ENCODE measurements at places on chromosomes 2 and 18.

DNA sequence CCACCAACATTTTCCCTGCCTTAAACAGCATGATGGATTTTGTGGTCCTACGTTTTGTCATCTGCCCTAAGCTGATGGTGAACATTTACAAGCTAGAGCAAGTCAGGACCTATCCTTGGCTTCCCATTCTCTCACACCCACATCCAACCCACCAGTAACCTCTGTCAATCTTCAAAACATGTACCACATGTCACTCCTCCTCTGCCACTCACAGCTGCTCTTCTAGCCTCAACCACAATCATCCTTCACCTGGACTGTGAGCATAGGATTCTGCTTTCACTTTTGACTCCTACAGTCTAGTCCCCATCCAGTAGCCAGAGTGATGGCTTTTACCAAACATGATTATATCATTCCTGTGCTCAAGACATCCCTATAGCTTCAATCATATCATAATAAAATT is 279.8 kb upstream of the DLGAP1 start:
- DNase-seq = no peak

- DNase-seq = no peak
These were observed 13.9 kb upstream of the PAIP2B start for GRCh38 chr2:71240794-71241193.

GRCh38 chr2:10668402-10669012 is 21.3 kb downstream of the NOL10 start:
- no peak for DNase-seq

DNA sequence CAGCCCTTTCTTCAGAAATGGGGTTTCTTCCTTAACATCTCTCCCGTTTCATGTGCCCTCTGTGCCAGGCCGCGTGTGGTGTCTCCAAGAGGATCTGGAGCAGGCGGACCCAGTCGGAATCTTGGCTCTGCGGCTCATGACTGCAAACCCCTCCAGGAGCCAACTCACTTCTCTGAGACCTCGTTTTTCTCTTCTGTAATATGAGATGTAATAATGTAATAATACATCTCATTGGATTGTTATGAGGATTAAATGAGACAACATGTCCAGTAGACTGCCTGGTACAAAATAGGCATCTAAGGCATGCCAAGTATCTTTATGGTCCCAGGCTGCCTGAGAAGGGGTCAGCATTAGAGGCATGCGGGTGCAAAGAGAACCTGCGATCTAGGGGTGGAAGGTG is 221.3 kb upstream of the REV1 start:
- DNase-seq = no peak

DNA sequence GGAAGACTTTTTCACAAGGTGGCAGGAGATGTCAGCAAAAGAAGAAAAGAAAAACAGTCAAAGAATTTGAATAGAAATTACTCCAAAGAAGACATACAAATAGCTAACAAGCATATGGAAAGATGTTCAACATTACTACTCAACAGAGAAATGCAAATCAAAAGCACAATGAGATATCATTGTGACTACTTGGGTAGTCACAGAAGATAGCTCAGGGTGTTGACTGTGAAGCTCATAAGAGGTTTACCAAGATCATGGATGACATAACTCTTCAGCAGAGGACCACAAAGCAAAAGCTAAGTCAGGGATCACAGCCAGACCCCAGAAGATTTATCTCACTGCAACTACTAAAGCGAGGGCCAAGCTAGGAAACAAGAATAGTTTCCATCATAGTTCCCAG is 53.0 kb upstream of the TANK start:
- no peak for DNase-seq

DNA sequence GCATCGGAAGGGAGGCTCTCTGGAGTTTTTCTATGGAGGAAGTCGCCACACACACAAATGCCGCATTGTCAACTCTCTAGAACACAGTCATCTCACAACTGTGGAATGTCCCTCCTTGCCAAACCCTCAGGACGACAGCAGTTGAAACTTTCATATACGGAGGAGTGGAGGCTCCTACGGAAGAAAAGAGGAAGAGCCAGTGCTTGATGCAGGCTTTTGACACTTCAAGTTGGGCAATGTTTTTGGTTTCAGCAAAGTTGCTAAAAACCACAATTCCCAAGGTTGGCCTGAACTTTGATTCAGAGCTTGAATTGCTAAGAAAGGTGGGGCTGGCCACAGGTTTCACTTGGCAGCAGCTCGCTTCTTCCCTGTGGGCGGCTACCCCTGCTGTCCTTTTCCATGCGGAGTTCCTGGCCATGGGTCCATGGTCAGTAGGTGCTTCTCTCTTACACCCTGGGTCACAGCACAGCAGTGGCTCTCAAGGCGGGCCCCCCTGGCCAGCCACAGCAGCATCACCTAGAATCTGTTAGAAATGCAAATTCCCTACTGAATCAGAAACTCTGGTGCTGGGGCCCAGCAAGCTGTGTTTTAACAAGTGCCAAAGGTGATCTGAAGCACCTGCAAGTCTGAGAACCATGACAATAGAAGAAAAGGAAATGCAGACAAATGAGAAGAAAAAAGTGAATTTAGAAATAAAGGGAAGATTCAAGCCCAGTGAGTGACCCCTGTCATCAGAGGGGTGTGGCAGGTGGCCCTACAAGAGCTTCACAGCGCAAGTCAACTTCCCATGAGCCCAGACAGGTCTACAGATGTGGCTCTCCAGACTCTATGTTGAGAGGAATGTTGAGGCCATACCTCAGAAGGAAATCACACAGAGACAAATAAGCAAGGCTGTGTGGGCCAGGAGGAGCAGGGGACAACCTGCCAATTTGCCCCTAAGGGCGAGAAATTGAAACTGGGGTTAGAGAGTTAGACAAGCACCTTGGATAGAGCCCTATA is 856.4 kb downstream of the RNF144A start:
- peak; percentile 15 for DNase-seq

DNA sequence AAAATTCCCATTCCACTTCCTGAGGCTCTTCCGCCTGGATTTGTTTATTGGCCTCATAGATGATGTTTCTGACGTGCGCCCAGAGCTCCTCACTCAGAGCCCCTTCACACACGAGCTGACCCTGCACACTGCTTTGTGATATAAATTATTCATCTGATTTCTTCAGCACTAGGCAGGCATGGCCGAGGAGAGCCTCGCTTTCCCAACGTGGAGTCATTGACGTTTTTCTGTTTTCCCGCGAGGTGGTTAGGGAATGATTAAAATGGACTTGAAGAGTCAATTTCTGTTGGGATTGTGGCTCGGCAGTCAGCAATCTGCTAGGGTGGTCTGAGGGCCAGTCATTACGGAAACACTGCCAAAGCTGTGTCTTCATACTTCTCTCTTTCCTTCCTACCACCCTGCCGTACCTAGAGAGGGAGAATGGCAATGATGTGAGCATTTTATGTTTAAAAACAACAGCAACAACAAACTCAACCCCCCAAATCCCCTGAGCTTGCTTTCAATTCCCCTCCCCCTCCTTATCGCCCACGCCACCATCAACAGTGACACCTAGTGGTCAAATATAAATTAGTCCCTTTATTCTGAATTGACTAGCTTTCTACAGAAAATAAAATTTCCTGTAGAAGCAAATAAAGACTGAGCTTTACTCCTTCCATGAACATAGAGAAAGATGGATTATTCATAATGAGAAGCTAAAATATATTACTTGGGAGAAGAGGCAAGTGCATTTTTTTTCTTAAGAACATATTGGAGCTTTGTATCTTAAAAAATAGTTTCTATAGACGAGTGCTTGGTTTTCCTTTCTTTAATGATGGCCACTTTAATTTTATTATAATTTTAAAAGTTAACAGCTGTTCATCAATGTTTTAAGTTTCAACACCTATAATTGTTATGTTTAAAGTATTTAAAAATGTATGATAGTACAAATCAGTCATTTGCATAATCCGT is 285.1 kb downstream of the MTX2 start:
- peak; percentile 64 for DNase-seq

GRCh38 chr2:209578394-209579001 is 154.7 kb downstream of the MAP2 start:
- no peak for DNase-seq

DNA sequence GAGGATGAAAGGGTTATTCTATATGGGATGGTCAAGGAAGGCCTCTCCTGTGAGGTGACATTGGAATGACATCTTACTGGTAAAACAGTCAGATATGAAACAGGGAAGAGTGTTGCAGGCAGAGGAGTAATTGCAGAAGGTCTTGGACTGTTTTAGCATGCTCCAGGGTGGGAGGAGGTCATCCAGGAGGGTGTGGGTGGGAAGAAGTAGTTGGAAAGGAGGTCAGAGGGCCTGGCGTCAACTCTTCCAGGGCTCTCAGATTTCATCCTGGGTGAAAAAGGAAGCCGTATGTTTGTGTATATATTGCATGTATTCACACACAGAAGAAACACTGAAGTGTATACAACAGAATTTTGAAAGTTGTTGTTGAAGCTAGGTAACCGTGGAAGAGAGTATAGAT is 48.2 kb downstream of the ATP9B start:
- DNase-seq = no peak

- DNase-seq = no peak
These were observed 15.5 kb downstream of the CENPA start for GRCh38 chr2:26801328-26801727.

GRCh38 chr18:7479756-7480155 is 87.4 kb upstream of the PTPRM start:
- DNase-seq = no peak

GRCh38 chr18:46555724-46556123 is 101.3 kb downstream of the LOXHD1 start:
- DNase-seq = no peak

- DNase-seq = peak; percentile 47
These were observed 1.1 kb upstream of the GAL3ST2 start for GRCh38 chr2:241775223-241776177.

- no peak for DNase-seq
These were observed 11.0 kb downstream of the ZNF407 start for GRCh38 chr18:74608681-74609080.

DNA sequence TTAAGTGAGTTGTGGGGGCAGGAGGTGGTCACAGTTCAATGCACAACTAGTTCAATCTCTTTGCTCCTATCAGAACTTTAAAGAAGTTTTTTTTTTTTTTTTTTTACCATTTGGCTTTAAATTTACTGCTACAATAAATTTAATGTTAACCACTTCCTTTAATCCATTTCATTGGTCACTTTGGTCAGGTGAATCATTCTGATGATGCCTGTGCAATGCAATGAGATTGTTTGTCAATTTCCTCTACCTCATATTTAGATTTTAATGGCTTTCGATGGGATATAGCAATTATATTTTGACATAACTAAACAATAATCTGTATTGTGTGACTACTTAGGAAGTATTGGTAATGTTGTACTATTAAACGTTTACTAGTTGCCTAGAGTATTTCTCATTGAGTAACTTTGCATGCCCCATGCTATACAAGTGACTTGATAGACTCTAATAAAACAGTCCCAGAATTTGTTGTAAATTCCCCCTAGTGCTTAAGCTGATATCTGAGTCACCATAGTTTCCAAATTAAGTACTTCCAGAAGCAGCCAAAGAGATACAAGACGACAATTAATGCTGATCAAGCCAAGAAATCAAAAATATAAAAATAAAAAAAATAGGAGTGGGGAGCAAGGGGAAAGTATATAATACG is 52.9 kb upstream of the SERPINB2 start:
- DNase-seq = no peak

DNA sequence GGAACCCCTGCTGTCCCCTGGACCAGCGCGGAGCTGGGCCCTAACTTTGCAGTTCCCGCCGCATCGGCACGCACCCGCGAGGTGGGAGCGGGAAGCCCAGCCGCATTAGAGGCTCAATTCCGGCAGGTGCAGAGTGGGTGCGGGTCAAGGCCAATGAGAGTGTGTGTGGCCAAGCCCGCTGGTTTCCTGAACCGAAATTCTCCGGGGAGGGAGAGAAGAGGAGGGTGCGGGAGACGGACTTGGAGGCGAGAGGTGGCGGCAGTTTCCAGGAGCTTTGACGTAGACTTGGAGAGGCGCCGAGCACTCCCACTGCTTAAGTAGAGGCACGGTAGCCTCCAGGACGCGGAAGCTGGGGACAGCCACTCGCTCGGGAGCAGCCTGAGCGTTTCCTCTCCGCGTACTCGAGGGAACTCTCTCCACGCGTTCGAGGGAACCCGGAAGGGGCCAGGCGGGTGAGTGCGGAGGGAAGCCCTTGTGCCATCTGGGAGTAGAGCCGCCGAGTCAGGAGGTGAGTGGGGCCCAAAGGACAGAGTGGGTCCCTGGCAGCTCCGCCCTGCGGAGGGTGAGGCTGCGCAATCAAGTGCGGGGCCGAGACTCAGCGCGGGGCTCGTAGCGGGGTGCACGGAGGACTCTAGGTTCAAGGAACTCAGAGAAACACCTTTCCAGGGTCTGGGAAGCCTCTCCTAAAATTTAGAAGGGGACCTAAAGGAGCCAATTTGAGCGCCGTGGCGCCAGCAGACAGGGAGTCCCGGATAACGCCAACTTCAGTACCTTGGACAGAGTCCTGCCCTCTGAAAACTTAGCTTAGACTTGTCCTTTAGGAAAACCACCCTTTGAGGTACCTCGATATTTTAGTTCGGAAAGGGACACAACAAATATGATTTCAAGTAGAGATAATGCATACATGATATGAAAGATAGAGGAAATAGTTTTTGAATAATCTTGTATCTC is at the start of gene FAM237A:
Gene FAM237A (plus strand): TSS at position 413 of the 951 bp plus-strand sequence. CDS start 1,750 bp downstream, outside the sequence.
- no peak for DNase-seq

GRCh38 chr2:84807063-84807485 is 73.8 kb downstream of the TRABD2A start:
- DNase-seq = no peak

DNA sequence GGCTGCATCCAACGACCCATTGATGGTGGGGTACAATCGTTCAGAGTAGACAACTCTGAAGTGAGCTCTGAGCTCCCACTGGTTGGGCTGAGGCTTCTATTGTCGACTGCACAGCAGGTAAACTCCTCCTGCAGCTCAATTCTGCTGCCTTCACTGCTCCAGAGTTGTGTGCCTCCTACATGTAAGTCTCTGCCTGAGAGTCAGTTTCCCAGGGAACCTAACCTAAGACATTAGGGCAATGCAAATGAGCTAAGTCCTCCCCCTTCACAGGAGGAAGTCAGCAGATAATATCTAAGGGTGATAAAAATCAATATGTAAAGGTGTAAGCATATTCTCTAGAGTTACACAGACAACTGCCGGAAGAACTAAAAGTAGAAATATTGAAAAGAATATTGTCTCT is 22.5 kb upstream of the ACYP2 start:
- no peak for DNase-seq
